Daoy (cell line): ENCODE measurements at places on chromosomes 16 and 17. TPM values are rescaled to one million over a fixed set of nuclear protein-coding genes. Genes with fewer than 3 reads are reported as not detected.

Gene PRAC1
- total RNA-seq: not detected in 2 replicates

Gene PRSS36
- total RNA-seq: 0.17 and 0.18 TPM in 2 replicates

Gene MMP2
- total RNA-seq: 143 and 147 TPM in 2 replicates

Gene GRAP
- total RNA-seq: not detected in 2 replicates

Gene ABCA6
- total RNA-seq: 0.03 TPM in 1 of 2 replicates, not detected in the other

Gene KRTAP4-5
- total RNA-seq: not detected in 2 replicates

Gene GUCY2D
- total RNA-seq: under 0.01 TPM in 1 of 2 replicates, not detected in the other

GRCh38 chr17:66580184-66580955 is 254.5 kb upstream of the CACNG5 start:
- no peak for DNase-seq

DNA sequence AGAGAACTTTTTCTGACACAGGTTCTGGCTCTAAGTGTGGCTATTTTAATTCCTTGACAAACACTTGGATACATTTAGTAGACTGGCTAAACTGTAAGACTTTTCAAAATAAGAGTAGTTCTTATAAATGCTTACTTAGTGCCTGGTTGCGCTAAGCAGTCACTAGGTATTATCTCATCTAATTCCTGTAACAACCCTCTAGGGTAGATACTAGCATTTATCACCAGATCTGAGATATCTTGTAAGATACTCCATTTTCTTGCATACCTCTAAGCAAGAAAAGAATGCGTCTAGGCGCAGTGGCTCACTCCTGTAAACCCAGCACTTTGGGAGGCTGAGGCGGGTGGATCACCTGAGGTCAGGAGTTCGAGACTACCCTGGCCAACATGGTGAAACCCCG is 131.2 kb downstream of the CMIP start:
- no peak for DNase-seq

GRCh38 chr17:517181-517580 is 164.6 kb upstream of the RPH3AL start:
- DNase-seq: no peak
